ENCODE measurements at places on chromosomes 12 and 14.

- DNase-seq, result no peak
These were observed 6.6 kb downstream of the SYT10 start for GRCh38 chr12:33432992-33433391.

DNA sequence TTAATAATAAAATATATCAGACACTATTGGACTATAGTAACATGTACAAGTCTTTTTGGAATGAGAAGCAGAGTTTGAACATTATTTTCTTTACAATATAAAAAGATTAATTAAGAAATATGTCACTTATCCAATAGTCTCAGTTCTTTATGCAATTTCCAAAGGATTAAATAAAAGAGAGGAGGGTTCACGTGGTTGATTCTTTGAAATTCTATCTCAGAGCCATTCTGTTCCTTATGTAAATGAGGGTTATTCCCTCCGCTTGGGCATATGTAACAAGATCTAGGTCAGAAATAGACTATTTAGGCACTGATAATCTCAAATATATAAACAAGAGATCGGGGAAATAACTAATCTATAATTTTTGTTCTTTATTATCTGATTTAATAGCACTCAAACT lies 2.1 kb upstream of the TUBA1A start:
- DNase-seq, result no peak

GRCh38 chr14:57066887-57067513 lies 201.7 kb downstream of the EXOC5 start:
- DNase-seq, result peak; percentile 71

- DNase-seq, result no peak
These were observed 422.3 kb downstream of the FUT8 start for GRCh38 chr14:65834812-65835211.

Measured in activated effector memory CD4-positive, alpha-beta T cell treated with anti-CD3 and anti-CD28 coated beads, Interleukin-2, amount 50 U/mL, for 16 hours (primary cell).